ENCODE measurements at places on chromosomes 4 and X.
A peak's percentile ranks its signal among the peaks of the same experiment; 100 is the strongest.

GRCh38 chr4:78024085-78024484 is 33.0 kb upstream of the FRAS1 start:
- DNase-seq = no peak

DNA sequence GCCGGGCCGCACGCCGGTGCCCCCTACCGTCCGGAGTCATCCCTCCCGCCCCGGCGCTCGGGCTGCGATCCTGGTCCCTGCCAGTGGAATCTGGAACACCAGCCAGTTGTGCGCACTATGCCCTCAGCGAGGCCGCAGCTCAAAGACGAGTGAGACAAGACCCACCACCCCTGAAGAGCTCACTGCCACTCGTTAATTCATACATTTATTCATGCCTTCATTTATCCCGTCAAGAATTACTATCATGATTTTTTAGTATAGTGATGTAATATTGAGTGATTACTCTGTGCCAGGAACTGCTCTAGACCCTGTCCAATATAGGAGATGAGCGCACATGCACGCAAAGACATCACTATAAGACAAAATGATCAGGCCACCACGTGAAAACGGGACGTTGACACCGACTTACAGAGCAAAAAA is 247 bp upstream of the PPA2 start:
- DNase-seq = peak; percentile 87

DNA sequence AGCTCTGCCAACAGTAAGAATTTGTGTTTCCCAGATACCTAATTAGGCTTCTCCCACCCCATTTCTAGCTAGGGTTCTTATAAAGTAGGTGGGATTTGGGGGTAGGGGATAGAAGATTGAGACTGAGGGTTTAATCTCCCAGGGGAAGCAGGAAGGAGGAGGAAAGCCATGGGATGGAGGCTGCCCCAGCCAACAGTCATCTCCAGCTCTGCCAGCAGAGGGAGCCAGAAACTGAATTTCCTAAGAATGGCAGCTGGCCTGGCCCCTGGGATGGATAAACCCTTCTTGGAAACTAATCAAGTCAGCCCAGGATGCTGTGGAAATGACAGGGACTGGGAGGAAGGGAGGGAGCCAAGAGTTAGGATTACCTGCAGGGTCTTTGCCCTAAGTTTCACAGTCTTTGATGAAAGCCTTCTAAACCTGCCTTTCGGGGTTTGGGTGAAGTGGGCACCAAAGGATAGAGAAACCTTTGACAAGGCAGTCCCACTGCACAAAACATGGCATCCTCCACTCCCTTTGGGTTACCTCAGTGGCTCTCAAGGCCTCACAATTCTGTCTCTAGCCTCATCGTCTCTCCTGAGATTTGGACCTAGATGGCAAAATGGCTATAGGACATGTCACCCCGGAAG is 6.7 kb upstream of the ERCC6L start:
- DNase-seq = peak; percentile 31

DNA sequence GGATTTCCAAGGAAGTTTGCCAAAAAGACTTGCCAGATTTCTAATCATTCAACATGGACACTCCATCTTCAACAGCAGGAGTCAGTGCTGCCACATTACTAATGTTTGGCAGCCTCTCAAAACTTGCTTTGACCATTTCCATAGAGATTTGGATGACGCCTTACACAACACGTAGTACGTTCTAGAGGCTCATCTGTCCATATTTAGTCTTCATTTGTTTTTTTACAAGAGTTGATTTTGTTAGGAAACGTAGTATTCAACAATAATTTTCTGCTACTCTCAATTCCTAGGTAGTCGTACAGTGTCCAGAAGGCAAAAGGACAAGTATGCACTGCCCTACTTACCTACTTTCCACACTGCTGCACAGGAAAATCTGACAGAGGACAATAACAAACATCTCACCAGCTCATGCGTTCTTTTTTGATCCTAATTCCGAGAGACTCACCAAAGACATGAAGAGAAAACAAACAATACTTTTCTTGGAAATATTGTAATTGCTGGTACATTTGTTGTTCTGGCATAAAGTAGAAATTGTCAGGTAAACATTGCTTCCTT is 117.3 kb downstream of the SNCA start:
- no peak for DNase-seq

DNA sequence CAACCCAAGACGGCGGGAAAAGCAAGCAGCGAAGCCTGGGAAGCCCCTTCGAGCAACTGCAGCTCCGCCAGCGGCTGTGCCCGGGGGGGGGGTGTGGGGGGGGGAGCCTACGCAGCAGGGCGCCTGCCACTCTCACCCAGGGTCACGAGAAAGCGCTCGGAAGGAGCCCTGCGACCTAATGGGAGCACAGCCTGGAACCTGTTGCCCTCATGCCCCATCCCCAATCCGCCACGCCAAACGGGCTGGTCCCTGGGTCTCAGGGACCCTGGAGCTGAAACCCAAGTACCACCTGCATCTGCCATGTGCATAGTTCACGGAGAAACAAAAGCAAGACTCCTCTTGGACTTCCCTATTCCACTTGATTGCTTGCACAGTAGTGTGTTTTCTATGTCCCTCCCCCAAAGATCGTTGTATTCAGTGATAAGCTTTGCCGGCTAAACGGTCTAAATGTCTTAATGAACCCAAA is 359 bp upstream of the GAB3 start:
- DNase-seq = peak; percentile 14

GRCh38 chr4:52107745-52108144 is 56.6 kb downstream of the SPATA18 start:
- no peak for DNase-seq

GRCh38 chr4:74627504-74627903 is 166.8 kb downstream of the BTC start:
- DNase-seq = no peak

- no peak for DNase-seq
Measured at GRCh38 chr4:99790796-99791617, 25.6 kb upstream of the DAPP1 start.

DNA sequence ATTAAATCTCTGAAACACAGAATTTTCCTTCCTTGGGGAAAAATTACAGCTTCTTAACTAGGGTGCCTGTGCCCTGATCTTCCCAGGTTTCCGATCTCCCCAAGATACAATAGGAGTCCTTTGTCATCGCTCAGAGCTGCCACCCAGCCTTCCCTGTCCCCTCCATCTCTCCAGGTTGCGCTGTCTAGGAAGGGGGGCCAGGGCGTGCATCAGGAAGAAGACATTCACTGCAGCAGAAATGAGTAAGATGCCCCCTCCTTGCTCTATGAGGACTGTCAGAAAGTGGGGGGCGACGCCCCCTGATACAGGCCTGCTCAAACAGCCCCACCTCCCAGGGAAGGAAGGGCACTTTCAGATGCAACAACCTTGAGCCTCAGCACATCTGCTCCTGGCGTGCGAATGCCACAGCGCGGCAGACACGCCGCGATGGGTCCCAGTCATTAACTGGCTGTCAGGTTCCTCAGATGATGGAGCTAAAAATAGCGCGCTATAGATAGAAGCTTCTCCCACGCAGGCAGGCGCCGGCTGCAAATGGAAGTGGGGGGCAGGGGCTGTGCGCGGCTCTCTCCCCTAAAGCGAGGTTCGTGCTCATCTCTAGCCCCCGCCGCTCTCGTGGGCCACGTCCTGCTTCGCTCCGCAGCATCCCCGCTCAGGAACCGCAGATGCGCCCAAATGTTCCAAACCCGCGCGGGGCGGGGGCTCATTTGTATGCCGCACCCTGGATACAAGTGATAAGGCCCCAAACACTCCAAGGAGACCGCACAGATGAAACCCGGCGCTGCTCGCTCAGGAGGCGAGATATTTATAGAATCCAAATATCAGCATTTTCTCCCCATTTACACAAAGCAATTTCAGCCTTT is 57.6 kb upstream of the LGI2 start:
- peak; percentile 15 for DNase-seq

DNA sequence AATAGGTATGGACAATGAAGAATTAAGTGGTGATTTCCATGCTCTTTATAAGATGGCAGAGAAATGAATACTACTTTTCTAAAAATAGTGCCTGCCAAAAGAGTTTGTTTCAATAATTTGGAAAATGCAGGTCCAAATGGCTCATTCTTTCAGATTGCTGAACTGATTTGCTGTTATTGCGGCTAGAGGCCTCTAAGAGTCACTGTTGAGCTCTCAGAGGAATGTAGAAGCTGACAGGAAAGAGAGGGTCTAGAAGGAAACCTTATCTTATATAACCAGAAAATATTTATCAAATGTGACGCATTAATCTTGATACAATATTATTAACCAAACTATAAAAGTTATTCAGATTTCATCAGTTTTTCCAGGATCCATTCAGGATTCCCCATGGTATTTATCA is 65.7 kb upstream of the PAGE1 start:
- no peak for DNase-seq

DNA sequence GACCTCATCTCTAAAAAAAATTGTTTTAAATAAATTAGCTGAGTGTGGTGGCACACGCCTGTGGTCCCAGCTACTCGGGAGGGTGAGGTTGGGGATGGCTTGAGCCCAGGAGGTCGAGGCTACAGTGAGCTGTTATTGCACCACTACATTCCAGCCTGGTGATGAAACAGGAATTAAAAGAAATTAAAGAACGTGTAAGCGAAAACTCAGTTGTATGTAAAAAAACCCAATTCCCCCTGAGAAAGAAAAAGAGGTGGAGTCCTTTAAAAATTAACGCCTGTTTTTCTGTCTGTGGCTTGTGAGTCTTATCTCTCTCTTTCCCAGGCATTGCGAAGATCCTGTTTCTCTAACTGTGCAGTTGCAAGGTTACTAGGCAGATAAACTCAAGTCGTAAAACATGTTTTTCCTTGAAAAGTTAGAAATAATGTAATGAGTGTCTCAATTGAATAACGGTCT is 22.1 kb downstream of the EPGN start:
- DNase-seq = no peak

DNA sequence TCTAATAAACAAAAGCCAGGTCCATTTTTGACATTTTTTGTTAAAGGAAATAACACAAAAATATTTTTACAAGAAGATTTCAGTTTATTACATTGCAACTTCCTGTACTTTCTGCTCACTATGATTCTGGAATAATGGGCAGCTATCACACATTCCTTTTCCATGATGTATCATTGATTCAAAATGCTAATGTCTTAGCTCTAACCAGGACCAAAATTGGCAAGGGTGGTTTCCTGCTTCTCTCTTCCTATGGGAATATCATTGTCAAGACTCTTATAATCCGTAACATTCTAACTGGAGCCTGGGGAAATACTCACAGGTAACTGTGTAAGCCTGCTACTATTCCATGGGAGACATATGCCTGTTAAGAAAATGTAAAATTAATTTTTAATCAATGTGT is 218.6 kb downstream of the DCAF12L2 start:
- DNase-seq = no peak

GRCh38 chr4:24105327-24106038 is 215.6 kb upstream of the PPARGC1A start:
- no peak for DNase-seq

GRCh38 chrX:49762175-49762720 is 66.5 kb upstream of the PAGE1 start:
- DNase-seq = no peak

GRCh38 chrX:152635941-152636340 is 1.8 kb upstream of the GABRQ start:
- DNase-seq = no peak

DNA sequence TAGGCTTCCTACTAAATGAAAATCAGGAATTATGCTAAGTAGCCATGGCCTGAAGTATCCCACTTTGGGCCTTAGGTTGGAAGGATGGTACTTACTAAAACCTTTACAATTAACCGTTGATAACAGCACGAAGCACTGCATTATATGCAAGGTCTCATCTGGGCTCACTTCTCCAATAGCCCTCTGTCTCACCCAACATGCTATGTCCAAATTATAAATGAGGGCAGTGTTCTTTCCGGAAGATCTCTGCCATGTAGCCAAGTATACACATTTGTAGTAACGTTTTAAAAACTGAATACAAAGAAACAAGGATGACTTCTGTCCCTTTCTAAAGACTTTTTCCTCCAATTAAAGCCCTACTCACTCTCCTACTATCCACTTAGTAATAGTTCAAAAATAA is 51.6 kb downstream of the SCFD2 start:
- DNase-seq = no peak

DNA sequence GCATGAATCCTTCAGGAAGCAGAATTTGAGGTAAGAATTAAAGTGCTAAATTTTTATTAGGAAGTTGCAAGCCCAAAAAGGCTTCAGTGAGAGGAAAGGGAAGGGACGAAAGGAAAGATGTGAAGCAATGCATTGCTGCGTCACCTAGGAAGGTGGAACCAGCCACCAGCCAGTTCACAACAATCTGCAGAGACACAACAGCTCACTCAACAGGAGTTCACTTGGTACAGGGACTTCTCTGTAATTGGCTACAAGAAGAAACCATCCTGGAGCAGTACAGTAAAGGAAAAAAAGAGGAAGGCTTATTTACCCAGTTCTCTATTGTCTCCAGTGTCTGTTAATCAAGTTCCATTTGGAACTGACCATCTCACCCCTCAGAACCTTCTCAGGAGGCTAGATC is 157.6 kb downstream of the HNRNPD start:
- DNase-seq = peak; percentile 29

GRCh38 chr4:15149234-15149838 is 147.1 kb downstream of the CPEB2 start:
- peak; percentile 15 for DNase-seq

DNA sequence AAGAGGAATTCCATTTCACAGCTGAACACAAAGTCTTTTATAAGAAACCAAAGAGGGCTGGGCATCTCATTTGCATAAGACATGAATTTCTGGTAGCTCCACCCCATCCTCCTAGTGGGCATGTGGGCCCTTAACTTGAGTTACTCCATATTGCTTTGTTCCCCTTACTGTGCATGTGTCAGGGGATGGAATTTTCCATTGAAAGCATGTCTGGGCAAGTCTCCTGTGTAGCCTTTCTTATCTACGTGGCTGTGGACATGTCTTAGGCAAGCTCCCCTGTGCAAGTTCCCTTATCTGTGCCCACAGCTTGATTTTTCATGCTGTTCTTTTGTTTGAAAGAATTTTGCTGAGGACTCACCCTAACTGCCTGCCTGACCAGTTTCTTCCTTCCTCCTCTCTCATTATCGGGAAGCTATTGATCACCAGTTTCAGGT is 123.5 kb upstream of the JADE1 start:
- no peak for DNase-seq

- DNase-seq = no peak
Measured at GRCh38 chr4:73714647-73715046, 25.7 kb upstream of the CXCL8 start.

- DNase-seq = no peak
Measured at GRCh38 chr4:109864134-109864533, 16.2 kb downstream of the LRIT3 start.

GRCh38 chr4:120916937-120917336 is 5.6 kb downstream of the PRDM5 start:
- DNase-seq = no peak

GRCh38 chr4:48184882-48185281 is 50.8 kb upstream of the TXK start:
- no peak for DNase-seq

DNA sequence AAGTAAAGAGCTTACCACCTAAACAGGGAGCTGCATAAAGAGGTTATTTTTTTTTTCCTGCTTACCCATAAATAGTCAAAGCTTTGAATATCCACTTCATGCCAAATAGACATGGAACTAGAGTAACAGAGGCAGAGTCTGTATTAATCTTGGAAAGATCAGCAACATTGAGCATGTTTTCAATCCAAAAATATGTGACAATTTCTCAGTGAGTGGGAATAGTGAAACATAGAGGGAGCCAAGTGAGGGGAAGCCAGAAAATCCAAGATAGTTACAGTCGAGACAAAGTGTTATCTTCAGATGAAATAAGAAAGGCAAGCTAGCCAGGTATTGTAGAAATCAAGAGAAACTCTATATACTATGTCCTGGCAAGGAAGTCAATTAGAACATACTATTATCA is 122.3 kb upstream of the TACR3 start:
- no peak for DNase-seq

All from inflammatory macrophage treated with lipopolysaccharide for 4 hours (primary cell).